ENCODE measurements at places on chromosomes 5 and 9.

- DNase-seq = no peak
Measured at GRCh38 chr5:72722792-72723452, 93.5 kb upstream of the TNPO1 start.

DNA sequence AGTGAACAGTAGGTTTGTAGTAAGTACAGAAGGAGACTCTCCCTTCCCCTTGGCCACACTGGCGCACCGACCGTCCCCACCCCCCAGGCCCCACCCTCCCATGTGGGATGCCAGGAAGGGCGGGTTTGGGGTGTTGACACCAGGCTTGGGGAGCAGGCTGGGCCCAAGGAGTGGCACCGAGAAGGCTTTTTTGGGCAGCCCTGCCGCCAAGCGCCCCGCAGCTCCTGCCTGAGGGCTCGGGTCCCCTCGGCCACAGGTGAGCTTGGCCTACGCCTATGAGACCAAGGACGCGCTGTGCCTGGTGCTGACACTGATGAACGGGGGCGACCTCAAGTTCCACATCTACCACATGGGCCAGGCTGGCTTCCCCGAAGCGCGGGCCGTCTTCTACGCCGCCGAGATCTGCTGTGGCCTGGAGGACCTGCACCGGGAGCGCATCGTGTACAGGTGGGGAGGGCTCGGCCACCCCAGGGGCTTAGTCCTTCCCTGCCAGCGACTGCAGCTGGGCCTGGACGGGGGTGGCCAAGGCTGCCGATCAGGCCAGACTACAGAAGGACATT is 7.3 kb downstream of the GRK6 start:
- peak; percentile 77 for DNase-seq

DNA sequence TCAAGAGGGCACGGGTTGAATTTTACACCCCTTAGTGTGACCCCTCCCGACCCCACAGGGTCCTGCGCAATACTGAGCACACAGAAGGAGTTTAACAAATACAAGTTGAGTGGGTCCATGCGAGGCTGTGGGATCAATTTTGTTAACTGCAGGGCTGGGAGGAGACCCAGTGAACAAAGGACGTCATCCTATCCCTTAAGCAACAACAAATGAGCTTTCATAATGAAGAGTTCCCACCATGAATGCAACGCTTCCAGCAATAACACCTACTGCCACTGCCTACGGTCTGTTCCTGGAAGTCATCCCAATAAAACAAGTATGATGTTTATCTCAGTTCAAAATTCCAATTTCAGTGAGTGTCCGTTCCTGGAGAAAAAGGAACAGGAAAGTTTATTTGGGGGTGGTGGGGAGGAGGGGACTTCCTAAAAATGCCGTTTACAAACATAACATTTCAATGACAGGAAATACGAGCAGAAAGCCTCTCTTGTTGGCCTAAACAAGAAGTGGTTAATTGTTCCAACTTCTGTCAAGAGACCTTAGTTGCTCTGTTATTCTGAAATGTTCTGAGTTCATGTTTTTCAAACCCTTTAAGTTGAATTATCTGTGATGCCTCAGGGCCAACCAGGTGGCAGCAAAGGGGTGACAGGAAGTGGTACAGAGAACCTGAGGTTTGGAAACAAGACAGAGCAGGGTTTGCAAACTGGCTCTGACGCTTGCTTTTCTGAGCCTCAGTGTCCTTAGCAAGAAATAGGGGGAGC is 65.8 kb upstream of the PLPP6 start:
- DNase-seq = no peak

- no peak for DNase-seq
Measured at GRCh38 chr5:136886608-136887007, 521.3 kb upstream of the TRPC7 start.

GRCh38 chr5:141641634-141642267 is 5.0 kb downstream of the RELL2 start:
- no peak for DNase-seq

DNA sequence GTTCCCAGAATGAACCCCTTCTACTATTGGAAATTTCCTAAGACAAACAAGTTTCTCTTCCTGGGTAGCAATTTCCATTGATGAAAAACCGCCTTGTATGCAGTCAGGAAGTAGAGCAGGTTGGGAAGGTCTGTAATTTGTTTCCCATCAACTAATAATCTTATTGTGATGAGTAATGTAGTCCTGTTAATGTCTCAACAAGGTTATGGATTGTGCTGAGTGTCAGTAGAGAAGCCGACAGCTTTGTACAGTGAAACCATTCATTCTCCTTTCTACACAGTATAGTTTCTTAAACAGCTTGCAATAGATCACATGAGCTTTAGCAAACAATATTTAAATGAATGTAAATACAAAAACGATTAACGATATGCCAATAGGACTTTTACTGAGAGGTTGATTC is 355.4 kb upstream of the WWC1 start:
- DNase-seq = no peak

DNA sequence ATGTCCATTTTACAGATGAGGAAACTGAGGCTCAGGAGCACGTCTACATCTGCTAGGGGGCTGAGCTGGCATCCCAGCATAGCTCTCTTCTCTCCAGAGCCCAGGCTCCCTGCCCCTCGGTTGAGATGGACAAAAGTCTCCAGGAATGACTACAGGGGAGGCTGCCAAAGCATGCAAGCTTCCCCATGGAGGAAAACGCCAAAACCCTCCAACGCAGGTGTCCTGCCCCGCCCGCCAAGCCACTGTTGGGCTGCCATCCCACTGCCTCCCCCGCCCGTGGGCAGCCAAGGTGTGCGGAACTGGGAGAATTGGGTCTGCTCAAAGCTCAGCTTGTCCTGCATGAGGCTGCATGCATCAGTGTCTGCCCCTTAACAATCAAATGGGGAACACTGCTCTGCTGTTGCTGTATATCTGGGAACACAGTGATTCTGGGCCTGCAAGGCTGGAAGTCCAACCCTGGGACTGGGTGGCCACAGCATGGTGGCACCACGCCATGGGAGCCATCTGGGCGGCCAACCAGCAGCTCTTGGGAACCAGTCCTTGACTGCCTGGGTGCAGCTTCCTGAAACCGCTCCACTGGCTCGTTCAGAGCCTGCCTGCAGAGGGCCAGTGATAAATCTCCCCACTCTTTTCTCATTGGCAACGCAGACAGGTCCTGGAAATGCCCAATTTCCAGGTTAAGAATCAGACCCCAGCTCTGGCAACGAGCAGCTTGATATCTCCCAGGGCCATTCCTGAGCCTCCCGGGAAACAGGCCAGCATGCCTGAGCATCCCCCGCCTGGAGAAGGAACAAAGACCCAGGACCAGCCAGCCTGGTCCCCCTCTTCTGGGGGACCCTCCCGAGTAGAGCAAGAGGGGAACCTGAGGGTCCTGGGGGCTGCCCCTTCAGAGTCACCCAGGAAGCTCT is 3.5 kb downstream of the RALGDS start:
- peak; percentile 74 for DNase-seq

DNA sequence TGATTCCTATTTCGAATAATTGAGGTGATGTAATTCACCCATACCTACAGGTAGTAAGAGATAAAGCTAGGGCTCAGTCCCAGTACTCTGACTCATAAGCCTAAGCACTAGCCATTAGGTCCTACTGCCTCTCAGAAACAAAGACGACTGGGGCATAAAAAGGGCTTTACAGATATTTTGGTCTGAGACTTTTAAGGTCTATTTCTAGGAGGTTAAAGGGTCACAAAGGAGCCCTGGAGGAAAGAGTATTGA is 69.8 kb downstream of the SGCD start:
- DNase-seq = no peak

DNA sequence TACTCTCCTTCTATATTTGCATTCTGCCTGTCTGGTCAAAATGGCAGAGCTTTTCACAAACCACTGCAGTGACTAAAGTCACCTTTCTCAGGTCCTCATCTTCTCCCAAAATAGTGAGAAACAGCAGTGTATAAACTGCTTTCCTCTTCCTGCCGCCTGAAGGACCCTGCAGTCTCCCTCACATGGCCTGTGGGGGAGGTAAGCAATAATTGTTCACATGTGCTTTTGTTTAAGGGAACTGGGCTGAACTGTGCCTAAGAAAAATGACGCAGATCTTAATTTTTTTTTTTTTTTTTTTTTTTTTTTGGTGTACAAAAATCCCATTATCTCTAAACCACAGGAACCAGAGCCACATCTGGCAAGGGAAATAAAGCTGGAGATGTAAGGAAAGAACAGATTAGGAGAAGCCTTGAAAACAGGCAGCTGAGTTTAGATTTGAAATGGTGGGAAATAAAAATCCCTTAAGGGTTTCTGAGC is 131.7 kb upstream of the VLDLR start:
- no peak for DNase-seq

DNA sequence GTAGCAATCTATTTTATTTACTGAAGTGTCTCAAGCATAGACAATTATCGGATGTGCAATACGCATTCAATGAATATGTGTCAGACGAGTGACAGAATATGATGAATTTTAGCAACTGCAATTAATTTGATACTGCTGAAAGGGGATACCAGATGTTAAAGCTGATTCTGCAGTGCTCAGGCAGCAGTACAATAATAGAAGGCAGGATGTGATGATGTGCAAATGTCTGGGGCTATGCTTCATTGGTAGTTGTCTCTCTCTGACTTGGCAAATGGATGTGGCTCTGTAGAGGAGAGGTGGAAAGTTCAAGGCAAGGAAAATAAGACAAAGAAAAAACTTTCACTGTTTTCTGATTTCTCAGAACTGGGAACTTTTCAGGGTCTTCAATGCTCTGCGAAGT is 721.2 kb downstream of the CDH18 start:
- no peak for DNase-seq

DNA sequence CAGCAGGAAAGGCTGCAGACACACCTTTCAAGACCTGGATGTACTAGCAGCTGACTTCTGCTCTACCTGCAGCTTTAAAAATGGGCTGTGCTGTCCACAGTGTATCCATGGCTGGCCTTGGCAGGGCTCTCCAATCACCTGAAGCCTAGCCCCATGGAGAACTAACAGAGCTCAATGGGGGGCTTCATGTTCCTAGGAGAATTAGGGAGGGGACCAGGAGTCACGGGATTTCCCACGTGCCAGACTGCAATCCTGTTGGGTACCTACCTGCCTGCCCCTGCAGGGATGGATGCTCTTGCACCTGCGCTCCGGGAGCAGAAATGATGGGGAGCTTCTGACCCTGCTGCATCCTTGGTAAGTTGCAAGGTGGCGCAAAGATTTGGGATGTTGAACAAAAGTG is 462.1 kb downstream of the ICE1 start:
- DNase-seq = no peak

- DNase-seq = no peak
Measured at GRCh38 chr5:40494631-40495236, 185.0 kb upstream of the PTGER4 start.

DNA sequence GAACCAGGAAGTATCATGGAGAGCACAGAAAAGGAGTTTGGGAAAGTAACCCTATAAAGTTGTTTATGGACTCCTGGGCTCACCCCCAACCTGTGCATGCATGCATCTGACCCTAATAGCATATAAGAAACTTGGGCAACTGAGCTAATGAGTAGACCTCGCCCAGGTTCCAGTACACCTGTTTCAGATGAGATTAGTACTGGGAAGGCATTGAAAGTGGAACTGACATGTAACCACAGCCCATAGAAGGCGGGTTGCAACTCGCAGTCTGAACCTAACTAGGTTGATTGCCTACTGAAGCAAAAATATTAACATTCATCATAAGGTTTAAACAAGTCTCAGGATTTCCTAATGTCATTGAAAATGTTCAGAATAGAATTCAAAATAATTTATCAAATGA is 87.0 kb downstream of the WNK2 start:
- DNase-seq = no peak

DNA sequence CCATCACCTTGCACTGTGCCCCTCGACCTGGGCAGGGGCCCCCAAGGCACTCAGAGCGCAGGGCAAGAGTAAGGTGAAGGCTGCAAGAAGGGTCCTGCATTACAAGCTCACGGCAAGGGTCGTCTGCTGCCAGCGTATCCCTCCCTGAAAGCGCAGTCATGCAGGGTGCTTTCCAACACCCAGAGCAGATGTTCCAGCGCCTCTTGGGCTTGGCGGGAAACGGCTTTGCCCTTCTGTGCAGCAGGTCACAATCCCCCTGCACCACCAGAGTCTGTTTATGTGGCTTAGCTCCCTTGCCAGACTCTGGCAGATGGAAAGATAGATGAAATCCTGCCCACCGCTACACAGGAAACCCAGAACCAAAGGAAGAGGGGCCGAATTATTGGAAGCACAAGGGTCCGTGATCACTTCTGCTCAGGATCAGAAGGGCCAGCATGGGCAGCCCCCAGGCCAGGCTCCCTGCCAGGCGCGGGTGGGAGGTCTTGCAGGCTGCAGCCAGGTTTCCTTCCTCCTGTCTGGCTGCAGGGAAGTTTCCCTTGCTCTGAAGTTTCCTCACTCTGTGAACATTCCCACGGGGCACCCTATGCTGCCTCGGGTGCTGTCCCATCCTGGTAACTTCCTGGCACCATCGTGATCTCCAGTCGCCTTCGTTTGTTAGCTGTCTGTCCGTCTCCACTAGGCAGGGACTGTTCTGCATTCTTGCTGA is 132.2 kb downstream of the ZNF354C start:
- DNase-seq = no peak

- DNase-seq = no peak
Measured at GRCh38 chr5:142915813-142916424, 145.7 kb downstream of the ARHGAP26 start.

- no peak for DNase-seq
Measured at GRCh38 chr9:135521608-135522095, 412 bp downstream of the LCN1 start.

DNA sequence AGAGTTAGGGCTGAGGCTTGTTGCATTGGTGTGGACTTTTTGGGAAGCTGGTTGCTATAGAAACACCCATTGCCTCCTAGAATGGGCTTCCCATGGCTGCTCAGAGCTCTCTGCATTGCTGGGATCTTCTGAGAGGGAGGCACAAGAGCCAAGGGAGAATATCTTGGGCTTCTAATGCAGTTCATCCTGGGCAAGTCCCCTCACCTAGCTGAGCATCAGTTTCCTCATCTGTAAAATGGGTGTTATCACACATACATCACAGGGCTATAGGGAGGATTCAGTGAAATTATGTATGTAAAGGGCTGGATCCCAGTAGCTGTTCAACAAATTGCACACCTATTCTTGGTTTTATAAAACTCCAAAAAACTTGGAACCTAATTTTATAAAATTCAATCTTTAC is 106.1 kb upstream of the ALDH1B1 start:
- no peak for DNase-seq

DNA sequence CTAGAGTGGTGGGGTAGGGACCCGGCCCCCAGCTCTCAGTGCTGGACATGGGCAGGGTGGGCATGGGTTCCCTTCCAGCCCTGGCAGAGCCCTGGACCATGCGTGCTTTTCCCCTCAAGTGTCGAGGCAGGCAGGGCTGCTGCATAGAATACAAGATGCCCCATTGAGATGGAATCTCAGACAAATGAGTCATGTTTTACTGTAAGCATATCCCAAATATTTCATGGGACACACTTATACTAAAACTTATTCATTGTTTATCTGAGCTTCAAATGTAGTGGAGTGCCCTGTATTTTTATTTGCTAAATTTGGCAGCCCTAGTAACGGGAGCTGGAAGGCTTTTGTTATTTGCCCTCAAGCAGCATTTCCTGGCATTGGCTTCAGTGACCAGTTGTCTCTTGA is 3.2 kb upstream of the RNU6ATAC start:
- no peak for DNase-seq

DNA sequence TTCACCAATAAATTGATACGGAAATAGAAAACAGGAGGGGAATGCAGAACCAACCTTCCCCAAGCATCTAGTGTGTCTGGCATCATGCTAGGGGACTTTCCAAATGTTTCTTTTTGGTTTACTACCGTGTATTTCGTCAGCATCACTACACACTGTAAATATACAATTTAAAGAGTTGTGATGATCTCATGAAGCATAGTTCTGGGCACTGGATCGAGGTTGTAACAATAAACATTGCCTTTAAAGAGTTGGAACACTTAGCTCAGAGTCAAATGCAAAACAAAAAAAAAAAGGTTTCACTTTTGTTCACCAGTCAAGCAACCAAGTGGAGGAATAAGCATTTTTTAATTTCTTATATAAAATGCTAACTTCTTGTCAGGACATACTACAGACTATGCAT is 2.9 kb upstream of the SCAI start:
- DNase-seq = no peak
